ENCODE measurements at places on chromosomes 4 and X. TPM values are rescaled to one million over a fixed set of nuclear protein-coding genes. Genes with fewer than 3 reads are reported as not detected.

ATP1B4 gene
- total RNA-seq, result not detected

RHOXF1 gene
- not detected for total RNA-seq

HTN1 gene
- not detected for total RNA-seq

STK32B gene
- total RNA-seq, result 2.7 TPM

CXorf51B gene
- not detected for total RNA-seq

RP2 gene
- total RNA-seq, result 6.1 TPM

GPR34 gene
- 13.9 TPM for total RNA-seq

GRCh38 chr4:2415213-2415612 lies 3.2 kb downstream of the ZFYVE28 start:
- no peak for DNase-seq

- no peak for DNase-seq
Observed at GRCh38 chr4:47462799-47463234, 685 bp downstream of the COMMD8 start.

DNA sequence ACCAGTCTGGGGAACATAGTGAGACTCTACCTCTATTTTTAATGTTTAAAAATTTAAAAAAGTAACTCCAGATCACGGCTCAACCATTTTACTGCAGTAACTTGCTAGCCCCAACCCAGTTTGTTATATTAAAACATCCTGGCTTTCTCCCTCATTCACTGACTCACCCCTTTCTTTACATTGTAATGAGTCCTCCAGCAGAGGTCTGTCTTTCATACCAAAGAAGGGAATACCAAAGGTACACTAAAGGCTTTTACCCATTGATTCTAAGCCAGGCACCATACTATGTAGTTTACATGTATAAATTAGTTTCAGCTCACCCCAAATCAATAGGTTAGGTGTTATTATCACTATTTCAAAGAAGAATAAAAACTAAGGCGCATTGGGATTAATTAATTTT lies 286.9 kb downstream of the PACRGL start:
- DNase-seq, result no peak

GRCh38 chr4:93030670-93031069 lies 726.9 kb downstream of the GRID2 start:
- DNase-seq, result no peak

DNA sequence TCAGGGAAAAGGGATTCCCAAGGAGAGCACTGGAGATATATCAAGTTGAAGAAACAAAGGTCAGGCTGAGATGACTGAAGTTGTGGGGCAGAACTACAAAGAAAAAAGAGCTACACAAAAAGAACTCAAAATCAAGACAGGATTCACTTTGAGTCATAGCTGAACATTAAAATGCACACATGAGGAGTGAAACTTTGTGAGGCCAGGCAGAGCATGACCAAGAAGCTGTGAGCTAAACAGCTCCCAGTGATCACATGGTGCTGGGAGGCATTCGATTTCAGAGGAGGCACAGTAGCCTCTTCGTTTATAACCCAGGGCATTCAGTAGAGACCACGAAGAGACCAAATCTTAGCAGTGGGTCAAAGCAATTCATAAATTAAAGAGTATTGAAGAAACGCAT lies 145.3 kb downstream of the ATRX start:
- DNase-seq, result no peak

- DNase-seq, result no peak
Observed at GRCh38 chrX:45851434-45851991, 650.8 kb upstream of the DIPK2B start.

DNA sequence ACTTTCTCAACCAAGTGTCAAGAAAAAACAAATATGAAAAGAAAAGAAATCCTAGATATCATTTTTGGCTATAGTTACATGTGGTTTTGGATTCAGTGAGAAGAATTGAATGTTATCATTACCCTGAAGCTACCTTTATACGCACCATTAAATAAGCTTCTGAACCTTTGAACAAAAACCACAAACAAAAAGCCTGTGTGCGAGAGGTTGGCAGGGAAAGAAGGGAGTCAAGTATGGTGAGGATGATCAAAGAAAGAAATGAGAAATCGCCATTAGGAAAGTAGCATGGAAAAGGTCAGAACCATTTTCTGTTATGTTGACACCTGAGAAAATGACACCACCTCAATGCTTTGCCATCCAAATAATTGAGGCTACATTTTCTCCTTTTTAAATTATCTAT lies 1.2 kb upstream of the SLC7A11 start:
- no peak for DNase-seq

GRCh38 chr4:150065740-150066139 lies 12.5 kb upstream of the DCLK2 start:
- DNase-seq, result no peak

DNA sequence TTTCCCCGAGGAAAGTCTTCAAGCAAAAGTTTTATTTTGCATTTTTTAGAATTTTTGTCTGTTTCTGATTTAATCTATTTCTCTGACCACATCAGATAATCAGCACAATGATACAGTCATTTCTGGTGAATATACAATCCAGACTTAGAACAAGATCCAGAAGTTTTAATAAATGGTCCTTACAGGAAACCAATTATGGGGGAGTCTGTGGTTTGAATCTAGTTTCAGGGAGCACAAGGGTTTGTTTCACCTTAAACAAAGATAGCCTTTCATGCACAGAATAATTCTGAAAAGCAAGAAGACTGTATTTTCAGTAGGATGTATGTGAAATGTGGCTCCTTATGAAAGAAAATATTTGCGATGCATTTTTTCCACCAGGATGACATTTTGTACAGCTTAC lies 158.5 kb upstream of the ARSJ start:
- DNase-seq, result no peak

DNA sequence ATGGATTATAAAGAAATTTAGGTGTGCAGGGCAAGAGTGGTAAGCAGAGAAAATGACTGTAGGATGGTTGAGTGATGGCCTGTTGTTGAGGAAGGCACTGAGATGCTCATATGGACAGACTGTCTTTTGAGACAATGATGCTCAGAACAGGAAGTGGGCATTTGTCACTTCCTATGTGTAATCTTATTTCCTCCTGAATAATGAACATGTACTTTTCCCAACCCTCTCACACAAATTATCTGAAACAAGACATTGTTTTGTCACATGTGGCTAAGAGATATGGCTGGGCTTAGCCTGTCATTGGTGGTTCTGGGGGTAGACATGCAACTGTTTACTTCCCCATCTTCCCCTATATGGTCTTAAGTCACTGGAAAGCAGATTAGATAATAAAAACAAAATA lies 240.5 kb downstream of the CFAP47 start:
- DNase-seq, result no peak

- no peak for DNase-seq
Observed at GRCh38 chr4:53535567-53535966, 55.7 kb downstream of the LNX1 start.

DNA sequence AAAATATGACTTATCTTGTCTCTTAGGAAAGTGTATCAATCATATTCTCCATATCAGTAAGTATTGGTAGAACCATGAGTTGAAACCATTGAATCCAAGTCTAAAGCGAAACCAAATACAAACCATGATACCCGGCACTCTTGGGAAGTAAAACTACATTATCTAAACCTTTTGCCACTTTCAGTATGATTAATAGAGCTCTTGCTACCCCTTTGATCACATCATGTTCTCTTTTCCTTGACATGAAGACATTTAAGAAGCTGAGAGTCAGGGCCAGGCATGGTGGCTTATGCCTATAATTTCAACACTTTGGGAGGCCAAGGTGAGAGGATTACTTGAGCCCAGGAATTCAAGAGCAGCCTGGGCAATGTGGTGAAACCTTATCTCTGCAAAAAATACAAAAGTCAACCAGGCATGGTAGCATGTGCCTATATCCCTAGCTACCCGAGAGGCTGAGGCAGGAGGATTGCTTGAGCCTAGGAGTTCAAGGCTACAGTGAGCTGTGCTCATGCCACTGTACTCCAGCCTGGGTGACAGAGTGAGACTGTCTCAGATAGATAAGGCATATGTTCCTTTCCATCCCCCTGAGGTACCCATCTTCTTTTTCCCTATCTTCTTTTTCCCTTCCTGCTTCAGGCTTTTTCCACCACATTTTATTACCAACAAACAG lies 45.4 kb downstream of the CEP135 start:
- no peak for DNase-seq

DNA sequence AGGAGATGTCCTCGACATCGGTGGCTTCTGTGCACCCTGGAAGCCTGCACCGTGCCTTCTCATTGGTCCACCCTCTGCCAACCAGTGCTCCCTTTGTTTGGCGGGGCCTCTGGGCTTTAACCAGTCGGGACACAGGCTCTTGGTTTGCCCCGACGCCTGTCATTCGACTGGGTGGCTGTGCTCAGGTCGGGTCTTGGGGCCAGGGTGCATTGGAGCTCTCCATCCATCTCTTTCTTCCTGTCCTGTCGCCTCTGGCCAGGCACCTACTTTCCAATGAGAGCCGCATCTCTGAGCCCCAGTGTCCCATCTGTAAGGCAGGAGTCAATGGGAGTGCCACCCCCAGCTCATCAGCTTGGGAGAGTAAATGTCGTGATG lies 37.2 kb upstream of the NHSL2 start:
- DNase-seq, result no peak

- no peak for DNase-seq
Observed at GRCh38 chr4:79287718-79288117, 38.1 kb downstream of the NAA11 start.

DNA sequence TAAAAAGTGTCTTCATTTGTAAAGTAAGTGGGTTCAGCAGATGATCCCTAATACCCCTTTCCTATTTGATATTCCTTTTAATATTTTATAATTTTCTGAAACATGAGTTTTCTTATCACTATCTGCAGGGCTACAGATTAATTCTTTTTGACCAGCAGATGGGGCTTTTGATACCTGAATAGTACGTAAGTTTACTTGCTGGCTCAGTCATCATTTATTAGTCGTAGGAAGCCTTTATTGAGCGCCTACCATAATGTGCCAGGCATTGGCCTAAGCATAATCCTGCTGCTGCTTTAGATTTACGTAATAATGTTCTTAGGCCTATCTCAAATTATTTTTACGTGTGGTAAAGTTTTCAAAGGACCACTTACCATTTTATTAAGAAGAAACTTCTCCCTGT lies 33.1 kb downstream of the OSTC start:
- DNase-seq, result no peak

- no peak for DNase-seq
Observed at GRCh38 chr4:98473046-98473445, 185.4 kb downstream of the TSPAN5 start.

DNA sequence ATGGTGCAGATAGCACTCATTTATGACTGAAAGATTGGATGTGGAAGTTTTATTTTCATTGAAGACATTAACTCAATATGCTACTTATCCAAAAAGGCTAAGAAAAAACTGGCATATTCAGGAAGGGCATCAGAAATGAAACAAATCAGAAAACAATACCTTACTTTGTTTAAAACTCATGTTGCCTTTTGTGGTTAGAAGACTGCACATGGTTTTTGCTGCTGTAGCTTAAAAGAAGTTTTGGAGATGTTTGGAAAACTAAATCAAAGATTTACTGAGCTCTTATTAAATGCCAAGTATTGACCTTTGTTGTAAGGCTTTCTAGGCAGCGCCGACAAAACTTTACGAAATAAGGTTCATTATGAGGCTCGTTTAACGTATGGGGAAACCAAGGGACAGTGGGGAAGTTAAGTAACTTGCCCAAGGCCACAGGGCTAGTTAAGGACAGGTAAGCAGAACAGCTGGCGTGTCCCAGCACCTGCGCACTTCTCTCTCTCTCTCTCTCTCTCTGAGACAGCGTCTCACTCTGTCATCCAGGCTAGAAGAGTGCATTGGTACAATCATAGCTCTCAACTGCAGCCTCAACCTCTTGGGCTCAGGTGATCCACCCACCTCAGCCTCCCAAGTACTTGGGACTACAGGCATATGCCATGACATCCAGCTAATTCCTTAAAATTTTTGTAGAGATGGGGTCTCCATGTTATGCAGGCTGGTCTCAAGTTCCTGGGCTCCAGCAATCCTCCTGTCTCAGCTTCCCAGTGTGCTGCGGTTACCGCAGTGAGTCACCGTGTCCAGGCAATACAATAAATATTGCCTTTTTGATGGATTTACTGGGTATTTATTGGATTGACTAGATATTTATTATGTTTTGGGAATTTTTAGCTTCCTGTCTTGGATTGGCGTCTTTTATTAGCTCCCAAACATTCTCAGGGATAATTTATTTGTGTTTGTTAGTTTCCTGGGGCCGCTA lies 16.1 kb downstream of the LRP2BP start:
- DNase-seq, result no peak

DNA sequence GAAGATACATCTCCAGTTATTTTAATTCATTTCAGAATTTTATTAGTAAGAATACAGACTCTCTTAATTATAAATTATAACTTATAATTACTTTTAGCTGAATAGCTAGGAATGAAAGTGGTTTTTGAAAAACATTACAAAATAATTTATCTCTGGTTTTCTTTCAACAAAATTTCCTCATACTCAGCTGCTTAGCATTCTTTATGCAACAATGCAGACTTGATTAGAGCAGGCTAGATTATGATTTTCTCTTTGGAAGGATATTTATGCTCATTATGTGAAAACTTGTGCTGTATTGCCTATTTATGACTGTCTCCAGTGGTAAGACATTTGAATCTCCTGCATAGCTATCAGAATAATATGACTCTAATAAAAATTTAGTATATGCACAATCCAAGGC lies 2023.7 kb downstream of the C4orf33 start:
- DNase-seq, result no peak

DNA sequence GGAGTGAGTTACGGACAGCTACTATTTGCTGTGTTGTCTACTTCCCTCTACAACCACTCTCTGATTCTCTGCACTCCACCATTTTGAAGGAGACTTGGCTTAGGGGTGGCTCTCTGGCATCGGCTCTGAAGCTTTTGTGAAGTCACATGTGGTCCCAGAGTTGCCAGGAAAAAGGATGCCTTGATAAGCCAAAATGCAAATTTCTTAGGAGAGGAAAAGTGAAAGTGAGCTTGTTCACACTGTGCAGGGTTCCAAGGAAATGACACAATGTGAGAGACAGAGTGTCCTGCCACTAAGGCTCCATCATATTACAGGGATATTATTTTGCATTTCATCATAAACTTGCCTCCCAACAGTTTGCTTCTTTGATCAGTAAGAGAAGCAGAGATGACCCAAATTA lies 7.2 kb downstream of the PHOX2B start:
- no peak for DNase-seq

- DNase-seq, result no peak
Observed at GRCh38 chr4:149120331-149121022, 678.3 kb upstream of the NR3C2 start.

DNA sequence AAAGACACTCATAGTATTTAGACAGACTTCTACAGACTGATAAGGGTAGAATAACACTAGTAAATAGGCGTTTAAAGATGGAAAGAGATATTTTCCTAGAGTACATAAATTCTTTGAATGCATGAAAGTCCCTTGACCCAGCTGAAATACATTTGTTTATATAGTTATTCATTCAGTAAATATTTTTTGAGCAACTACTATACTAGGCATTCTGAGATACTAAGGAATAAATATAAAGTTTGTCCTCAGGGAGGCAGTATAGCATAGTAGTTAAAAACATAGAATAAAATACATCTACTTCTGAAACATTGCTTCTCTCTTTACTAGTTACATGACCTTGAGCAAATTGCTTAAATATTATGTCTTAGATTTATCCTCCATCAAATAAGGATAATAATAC lies 27.4 kb downstream of the HMGN5 start:
- DNase-seq, result no peak

Data from tibial nerve (tissue), 4 donors.